ENCODE measurements at places on chromosomes 2 and 18.

DNA sequence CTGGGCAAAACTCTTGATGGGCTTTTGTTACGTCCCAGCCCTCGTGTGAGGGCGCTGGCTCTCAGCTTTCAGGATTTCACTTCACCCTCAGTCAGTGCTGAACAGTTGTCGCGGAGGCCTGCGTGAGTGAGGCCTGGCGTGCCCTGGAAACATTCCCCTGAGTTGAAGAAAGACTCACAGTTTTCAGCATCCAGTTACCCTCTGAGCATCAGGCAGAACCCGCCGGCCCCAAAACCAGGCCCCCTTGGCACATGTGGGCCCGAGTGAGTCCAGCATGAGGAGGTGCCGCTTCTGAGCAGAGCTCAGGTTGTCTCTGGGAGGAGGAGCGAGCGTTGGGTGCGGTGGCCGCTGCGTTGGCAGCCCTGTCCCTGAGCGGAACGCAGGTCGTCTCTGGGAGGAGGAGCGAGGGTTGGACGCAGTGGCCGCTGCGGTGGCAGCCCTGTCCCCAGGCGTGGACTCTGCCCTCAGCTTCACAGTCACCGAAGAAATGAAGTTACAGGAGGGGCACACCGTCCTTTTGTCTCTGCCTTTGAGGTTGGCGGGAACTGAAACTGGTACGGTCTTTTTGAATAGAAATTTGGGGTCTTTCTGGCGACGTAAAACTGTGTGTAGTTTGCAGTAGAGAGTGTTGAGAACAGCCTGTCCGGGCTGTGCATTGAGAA, at the start of gene NEU4:
Gene NEU4 (plus strand): TSS at position 473 of the 662 bp plus-strand sequence. CDS start 5,292 bp downstream, outside the sequence.
- peaks cover 8% of the 10 kb centered on the region for H3K4me1 ChIP-seq
- H3K27ac ChIP-seq: no peak within 1 kb of the TSS
- no peaks in the 10 kb centered on the region for H3K36me3 ChIP-seq
- no peak within 1 kb of the TSS for H3K4me3 ChIP-seq

- peak; percentile 24 for DNase-seq
- no peaks in the 10 kb centered on the region for H3K27me3 ChIP-seq
- H3K36me3 ChIP-seq: no peaks in the 10 kb centered on the region
- no peak overlapping the region for H3K4me3 ChIP-seq
These were observed 1004.4 kb upstream of the CDH2 start for GRCh38 chr18:29181151-29181901.

- peaks cover 4% of the 10 kb centered on the region for H3K4me1 ChIP-seq
- H3K27me3 ChIP-seq: no peaks in the 10 kb centered on the region
- peak; percentile 33 for DNase-seq
- H3K27ac ChIP-seq: peak overlapping the region; percentile 100
- no peaks in the 10 kb centered on the region for H3K36me3 ChIP-seq
These were observed 727 bp downstream of the FBXO11 start for GRCh38 chr2:47905386-47906156.

- H3K4me3 ChIP-seq: no peak overlapping the region
- H3K36me3 ChIP-seq: no peaks in the 10 kb centered on the region
- H3K4me1 ChIP-seq: no peaks in the 10 kb centered on the region
- H3K27me3 ChIP-seq: no peaks in the 10 kb centered on the region
- no peak for DNase-seq
These were observed 55.8 kb downstream of the CTIF start for GRCh38 chr18:48594471-48595094.

- no peak for DNase-seq
- H3K36me3 ChIP-seq: no peaks in the 10 kb centered on the region
- no peaks in the 10 kb centered on the region for H3K4me1 ChIP-seq
- no peak overlapping the region for H3K27ac ChIP-seq
These were observed 80.3 kb downstream of the MAPRE2 start for GRCh38 chr18:35121531-35121930.

DNA sequence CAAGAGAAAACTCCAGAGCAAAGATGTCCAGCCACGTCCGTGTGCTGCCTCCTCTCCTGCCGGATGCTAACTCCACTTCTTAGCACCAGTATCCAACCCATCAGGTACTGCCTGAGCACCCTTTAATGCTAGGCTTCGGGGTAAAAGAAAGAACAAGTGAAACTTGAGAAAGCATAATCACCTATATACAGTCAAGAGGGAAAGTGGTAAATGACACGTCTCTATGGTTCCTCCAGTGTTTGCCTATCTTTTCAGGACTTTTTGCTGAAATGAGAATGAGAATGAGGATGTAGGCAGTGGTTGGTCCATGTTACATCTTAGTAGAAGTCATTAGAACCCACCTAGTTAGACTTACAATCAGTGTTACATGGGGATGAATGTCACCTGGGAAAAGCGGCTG, 47.9 kb downstream of the EPHA4 start:
- H3K4me3 ChIP-seq: no peak overlapping the region
- no peak for DNase-seq
- H3K36me3 ChIP-seq: no peaks in the 10 kb centered on the region
- H3K27ac ChIP-seq: no peak overlapping the region
- H3K27me3 ChIP-seq: no peaks in the 10 kb centered on the region

GRCh38 chr2:197878792-197879191, 74.4 kb downstream of the PLCL1 start:
- no peaks in the 10 kb centered on the region for H3K36me3 ChIP-seq
- no peaks in the 10 kb centered on the region for H3K27me3 ChIP-seq
- no peak overlapping the region for H3K4me3 ChIP-seq
- no peak for DNase-seq

- H3K4me3 ChIP-seq: no peak overlapping the region
- H3K36me3 ChIP-seq: peaks cover 11% of the 10 kb centered on the region
- peak; percentile 72 for DNase-seq
- peaks cover 9% of the 10 kb centered on the region for H3K4me1 ChIP-seq
- H3K27me3 ChIP-seq: no peaks in the 10 kb centered on the region
- H3K27ac ChIP-seq: peak overlapping the region; percentile 87
These were observed 90.5 kb downstream of the GALNT1 start for GRCh38 chr18:35671966-35672603.
